ENCODE measurements at places on chromosomes 7 and 10. TPM values are rescaled to one million over a fixed set of nuclear protein-coding genes. Genes with fewer than 3 reads are reported as not detected.
A peak's percentile ranks its signal among the peaks of the same experiment; 100 is the strongest.

DRGX gene
- not detected for total RNA-seq

SLC26A5 gene
- not detected for total RNA-seq

CDH23 gene
- total RNA-seq: not detected

GRCh38 chr7:17311952-17312351, 13.5 kb downstream of the AHR start:
- no peak for DNase-seq

DNA sequence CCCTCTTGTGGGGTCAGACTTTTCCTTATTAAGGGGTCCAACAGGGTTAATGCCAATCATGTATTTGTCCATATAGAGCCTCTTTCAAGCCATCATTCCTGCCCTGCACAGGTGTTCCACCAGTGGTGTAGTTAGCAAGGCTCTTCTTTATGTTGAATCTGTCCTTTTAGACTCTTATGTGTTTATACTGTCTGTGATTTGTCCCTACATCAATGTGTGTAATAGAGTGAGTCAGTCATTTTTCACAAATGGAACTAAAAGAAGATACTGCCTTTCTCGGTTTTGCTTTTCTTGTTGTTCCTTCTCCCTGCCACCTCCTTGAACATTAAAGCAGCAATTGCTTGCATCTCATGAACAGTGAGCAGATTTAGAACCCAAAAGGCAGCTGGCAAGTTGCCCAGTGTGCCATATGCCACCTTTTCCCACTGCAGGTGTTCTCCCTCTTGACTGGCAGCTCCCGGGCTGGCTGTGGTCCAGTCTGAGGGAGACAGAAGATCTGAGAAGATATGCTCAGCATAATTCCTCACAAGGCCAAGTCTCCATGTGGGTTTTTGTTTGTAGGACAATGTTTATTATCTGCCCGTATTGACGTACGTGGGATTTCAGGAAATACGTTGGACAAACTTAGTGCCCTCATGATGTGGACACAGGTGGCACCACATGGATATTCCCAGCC, 154.1 kb downstream of the LHFPL3 start:
- no peak for DNase-seq

DNA sequence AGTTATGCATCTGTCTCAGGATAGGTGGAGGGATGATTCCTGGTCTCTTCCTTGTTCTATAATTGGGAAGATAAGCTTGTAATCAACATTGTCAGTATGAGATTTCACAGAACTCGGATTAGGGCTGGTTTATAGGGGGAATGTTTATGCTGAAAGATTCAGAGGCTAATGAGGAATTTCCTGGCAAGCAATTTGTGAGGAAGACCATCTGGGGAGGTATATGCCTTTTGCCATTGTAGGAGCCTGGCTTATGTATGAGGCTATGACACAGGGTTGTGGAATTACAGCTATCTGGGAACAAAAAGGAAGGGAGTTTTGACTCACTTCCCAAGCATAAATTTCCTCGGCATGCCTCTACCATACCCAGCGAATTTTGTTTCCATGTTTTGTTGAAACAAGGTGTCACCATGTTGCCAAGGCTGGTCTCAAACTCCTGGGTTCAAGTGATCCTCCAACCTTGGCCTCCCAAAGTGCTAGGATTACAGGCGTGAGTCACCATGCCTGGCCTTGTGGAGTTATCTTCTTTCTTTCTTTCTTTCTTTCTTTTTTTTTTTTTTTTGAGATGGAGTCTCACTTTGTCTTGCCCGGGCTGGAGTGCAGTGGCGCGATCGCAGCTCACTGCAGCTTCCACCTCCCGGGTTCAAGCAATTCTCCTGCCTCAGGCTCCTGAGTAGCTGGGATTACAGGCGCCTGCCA, 1.6 kb upstream of the COPS6 start:
- no peak for DNase-seq

DNA sequence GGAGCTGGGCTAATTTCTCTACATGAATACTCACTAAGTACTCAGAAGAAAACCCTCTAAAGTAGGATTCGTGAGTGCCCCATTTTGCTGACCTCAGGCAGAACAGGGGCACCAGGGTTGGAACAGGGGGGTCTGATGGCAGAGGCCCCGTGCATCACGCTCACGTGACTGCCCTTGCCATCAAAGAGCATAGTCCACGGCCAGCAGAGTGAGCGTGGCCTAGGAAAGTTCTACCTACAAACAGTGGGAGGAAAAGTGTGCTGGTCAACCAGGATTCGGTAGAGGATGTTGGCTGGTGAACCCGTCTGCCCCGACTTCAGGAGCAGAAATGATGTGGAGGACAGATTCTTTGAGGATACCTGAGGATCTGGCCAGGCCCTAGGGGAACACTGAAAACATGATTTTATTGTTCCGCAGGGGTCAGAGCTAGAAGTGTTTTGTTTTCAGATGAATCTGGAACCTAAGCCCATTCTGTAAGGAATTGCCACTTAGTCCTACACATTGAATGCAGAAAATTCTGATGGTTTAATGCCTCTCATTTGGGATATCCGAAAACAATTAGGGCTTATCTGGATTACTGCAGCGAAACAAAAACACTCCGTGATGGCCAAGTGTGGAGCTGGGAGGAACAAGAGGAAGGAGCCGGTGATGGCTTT, 138.8 kb upstream of the SHH start:
- DNase-seq: no peak

COL17A1 gene
- total RNA-seq: not detected

- DNase-seq: no peak
Measured at GRCh38 chr10:66467042-66467441, 458.8 kb upstream of the LRRTM3 start.

C10orf95 gene
- not detected for total RNA-seq

DNA sequence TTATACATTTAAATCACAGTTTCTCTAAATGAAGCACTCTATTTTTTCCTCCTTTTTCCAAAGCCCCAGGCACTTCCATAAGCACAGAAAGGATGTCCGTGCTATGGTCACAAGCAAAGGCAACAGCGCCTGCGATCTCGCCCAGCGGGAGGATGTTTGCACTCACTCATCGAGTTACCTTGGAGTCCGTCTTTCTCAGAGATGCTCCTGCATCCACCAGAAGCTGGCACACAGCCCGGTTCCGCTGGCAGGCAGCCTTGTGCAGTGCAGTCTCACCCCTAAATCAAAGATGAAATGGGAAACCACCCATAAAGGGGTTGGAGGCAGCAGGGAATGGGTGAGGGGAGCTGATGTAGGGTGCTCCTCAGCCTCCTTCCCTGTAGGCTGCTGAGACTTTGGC, 51.9 kb upstream of the PTN start:
- DNase-seq: peak; percentile 74

DNA sequence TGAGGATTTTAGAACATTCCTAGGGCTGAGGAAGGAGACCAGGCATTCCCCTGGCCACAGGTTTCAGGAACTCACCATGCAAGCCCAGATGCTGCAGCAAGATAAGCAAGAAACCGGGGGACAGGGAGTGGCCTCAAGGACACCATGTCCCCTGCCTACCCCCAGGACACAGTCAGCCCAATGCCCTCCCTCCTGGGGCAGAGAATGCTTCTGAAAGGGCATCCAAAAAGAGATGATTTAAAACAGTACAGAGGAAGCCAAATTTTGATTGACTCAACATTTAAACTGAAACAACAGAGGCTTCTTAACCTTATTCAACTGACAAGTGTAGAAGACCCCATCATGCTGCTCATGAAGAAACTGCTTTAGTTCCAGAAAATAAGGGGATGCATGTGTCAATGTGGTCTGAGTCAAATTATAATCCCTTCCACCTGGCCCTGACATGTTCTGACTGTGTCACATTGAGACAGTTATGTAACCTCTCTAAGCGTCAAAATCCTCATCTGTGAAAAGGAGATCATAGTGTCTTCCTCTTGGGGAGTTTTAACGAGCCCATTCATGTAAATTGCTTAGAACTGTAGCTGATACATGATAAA, 60.0 kb downstream of the ICA1 start:
- no peak for DNase-seq

DNA sequence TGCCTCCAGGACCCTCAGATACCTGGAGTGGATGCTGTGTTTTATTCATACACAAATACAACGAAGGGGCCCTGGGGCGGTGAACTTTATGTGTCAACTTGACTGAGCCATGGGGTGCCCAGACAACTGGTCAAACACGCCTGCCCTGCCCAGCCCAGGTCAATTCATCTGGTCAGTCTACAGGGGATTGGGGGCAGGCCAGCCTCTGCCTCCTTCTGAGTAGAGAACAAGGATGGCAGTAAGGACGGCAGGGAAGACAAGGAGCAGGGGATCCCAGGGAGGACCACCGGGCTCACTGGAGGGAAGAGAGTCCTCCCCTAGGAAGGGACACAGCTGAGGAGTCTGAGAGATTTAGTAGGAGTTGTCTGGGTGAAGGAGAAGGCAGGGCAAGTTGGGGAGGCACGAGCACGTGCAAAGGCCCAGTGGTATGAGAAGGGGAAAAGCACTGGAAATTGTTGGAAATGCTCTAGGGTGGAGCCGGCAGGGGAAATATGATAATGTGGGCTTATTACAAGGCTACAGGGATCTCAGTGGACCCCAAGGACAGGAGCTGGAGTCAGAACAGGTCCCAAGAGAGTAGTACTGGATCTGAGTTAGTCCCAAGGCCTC, 63.4 kb downstream of the MYL10 start:
- DNase-seq: peak; percentile 67

HYCC1 gene
- total RNA-seq: 54.9 TPM

- DNase-seq: no peak
Measured at GRCh38 chr7:13017333-13017857, 330.0 kb downstream of the ARL4A start.

DNA sequence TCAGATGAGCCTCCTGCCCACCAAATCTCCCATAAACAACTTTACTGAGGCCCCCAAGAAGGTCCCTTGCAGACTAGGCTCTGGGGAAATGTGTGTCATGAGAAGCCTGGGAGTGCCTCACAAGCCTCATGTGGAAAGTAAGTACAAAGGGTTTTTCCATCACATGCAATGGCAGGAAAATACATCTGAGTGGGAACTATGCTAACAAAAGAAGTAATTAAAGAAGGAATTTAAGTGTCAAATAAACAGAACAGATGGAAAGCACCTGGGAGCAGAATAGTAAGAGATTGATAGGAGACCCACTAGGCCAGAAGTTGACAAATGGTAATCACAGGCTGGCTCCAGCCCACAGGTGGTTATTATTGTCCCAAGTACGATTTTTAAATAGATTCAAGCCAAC, 20.5 kb downstream of the GSAP start:
- no peak for DNase-seq

TACC2 gene
- 36.2 TPM for total RNA-seq

PHYHIPL gene
- 0.70 TPM for total RNA-seq

GRCh38 chr7:155119801-155120382, 49.8 kb downstream of the HTR5A start:
- no peak for DNase-seq

DNA sequence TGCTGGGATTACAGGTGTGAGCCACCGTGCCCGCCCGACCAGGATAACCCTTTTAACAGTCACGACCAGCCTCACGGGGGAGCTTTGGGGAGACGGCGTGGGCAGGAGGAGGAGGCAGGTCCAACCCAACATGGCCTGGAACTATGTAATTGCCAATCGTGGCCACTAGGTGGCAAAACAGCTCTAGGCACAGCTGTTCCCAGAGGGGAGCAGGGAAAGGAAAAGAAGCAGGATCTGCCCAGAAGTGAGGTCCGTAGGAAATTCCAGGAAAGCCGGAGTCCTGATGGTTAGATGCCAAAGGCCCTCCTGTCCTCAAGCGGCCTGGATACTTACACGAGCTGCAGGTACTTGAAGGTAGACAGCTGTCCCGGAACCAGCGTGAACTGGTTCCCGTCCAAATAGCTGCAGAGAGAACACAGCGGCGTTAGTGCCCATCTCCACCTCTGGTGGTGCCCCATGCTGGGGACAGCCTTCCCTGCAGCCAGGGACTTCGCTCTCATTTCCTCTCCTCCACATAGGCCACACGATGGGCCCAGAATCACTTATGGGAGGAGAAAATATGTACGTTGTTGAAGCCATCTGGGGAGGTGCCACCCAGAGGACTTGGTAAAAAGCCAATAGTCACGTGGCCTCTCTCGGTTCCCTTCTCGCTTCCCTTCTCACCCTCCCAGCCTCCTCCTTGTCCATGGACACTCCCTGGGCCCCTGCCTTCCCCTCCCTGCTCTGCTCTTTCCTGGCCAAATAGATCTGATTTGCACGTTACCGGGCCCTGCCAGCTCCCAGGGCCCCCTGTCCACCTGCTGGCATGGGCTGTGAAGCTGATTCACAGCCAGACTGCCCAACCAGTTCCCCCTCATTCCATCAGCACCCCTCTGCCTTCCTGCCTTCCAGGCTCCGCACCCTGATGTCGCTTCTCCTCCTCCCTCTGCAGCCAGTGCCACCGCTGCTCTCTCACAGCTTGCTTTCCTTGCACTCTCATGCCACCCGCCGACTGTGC, 148.1 kb downstream of the SLIT1 start:
- no peak for DNase-seq

PDK4 gene
- 1.9 TPM for total RNA-seq

DNA sequence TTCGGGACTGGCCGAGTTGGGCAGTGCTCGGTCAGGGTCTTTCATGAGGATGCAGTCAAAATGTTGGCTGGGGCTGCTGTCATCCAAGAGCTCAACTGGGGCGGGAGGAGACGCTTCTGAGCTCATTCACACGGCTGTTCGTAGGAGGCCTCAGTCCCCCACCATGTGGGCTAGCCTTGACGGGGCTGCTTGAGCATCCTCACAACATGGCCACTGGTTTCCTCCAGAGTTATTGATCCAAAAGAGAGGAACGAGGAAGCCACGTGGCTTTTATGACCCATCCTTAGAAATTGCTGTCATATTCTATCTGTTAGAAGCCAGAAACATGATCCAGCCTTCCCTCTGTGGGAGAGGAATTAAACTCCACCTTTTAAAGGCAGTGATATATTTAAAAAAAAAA, 68.1 kb downstream of the GTF2IRD1 start:
- no peak for DNase-seq

- no peak for DNase-seq
Measured at GRCh38 chr10:2925631-2926030, 141.7 kb upstream of the PFKP start.

RPEL1 gene
- not detected for total RNA-seq
